T-helper 1 cell (primary cell): ENCODE measurements at places on chromosomes 6 and 20.

GRCh38 chr6:37135835-37136694 lies 33.9 kb upstream of the PIM1 start:
- no peak for DNase-seq

GRCh38 chr20:9977629-9978028 lies 57.2 kb upstream of the ANKEF1 start:
- no peak for DNase-seq

- no peak for DNase-seq
Observed at GRCh38 chr6:64141680-64142079, 506.1 kb downstream of the PHF3 start.

DNA sequence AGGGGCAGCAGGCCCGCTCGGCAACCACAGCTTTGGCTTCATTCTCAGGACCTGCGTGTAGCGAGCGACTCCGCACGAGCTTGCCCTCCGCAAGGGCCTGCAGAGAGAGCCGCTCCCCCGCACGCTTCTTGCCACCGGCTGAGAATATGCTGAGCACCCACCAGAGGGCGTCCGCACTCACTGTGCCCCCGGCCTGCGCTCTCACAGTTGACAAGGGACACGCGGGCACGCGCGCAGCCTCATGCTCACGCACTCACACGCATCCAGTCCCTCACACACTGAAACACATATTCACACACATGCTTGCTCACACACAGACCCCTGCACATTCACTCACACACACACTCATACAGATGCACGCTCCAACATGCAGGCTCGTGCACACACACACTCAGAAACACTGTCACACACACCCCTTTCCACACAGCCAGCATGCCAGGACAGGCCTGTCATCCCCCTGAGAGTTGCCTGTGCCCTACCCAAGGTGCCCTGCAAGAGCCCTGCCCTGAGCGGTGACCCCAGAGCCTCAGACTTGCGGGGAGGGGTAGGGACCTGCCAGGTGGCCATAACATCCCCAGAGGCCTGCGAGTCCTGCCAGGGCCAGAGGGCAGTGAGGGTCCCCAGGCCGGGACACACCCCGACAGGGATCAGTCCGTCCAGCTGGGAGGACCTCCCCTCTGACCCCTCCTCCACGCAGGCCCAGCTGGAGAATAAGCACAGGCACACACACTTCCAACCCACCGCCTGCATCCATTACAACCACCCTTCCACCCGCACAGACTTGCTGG lies 174.1 kb downstream of the BMP7 start:
- DNase-seq: peak; percentile 32

DNA sequence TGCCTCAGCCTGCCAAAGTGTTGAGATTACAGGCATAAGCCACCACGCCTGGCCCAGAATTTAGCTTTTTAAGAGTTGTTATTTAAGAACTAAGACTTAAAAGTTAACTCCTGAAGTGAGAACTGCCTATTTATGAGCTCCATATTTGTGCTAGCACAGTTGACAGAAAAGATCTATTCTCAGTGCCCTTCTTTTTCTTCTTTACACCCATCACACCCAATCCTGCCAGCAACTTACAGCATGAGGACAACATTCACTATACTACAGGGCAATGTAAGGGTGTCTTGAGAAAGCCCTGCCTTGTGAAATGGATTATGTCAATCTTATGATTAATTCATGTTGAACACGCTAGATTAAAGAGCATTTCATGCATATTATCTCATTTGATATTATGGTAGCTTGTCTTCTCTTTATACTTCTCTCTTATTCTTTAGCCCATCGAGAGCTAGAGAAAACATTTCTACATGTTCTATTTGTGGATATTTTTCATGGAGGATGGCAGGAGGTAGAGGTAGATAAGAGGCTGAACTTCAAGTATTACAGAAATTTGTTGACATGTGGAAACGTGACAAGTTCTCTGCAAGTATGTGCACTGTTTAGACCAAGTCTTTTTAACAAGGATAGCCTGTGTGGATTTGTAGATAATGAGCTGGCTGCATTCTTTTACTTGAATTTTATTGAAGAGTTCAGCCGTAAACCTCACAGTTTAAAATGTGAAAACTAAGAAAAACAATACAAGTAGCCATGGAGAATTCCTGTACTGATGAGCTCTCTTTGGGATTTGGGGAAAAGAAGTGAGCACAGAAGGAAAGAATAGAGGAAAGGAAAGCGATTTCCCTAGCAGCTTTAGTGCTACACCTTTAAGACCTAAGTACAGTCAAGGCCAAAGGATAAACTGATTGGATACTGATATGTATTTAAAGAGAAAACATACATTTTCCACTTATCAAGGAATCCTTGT lies 212.2 kb downstream of the ARHGAP18 start:
- no peak for DNase-seq

GRCh38 chr6:106739387-106739786 lies 110.0 kb downstream of the QRSL1 start:
- DNase-seq: no peak
